ENCODE measurements at places on chromosomes 5 and 9.

- DNase-seq: no peak
These were observed 101.9 kb upstream of the S1PR3 start for GRCh38 chr9:88889386-88889785.

GRCh38 chr5:141903261-141903660, 20.4 kb upstream of the DELE1 start:
- no peak for DNase-seq

DNA sequence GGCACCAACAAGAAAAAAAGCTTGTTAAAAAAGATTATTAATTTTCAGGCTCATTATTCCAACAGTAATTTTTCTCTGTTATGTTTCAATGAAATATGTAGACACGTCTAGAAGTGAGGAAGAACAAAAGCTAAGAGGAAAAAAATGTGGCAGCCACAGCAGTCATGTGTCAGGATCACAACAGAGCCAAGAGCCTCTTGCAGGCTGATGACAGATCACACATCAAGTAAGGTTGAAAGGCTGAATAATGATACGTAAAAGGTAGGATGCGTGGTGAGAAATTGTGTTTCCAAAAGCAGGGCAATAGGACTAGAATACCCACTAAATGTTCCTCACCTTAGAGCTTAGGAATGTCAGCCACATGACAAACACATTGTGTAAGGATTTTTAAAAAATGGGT, 124.8 kb downstream of the HTR1A start:
- DNase-seq: no peak

GRCh38 chr5:135980620-135981019, 25.8 kb upstream of the LECT2 start:
- no peak for DNase-seq

DNA sequence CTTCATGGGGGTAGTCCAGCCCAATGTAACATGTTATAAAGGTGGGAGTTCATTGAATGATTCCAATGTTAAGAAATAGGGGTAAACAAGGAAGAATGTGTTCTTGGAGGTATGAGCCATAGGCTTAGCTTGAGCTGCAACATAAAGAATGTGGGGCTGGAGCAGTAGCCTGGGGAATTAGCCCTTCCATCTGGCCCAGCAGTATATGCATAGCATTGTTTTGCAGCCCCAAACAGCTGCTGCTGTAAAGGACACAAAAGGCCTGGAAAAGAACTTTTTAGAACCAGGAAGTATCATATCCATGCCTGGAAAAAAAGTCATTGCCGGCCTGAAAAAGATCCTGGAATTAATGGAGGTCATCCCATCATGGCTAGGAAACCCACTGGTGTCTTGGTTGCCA, 55.8 kb upstream of the SMARCA2 start:
- no peak for DNase-seq

GRCh38 chr5:16891033-16891432, 45.1 kb downstream of the MYO10 start:
- no peak for DNase-seq

DNA sequence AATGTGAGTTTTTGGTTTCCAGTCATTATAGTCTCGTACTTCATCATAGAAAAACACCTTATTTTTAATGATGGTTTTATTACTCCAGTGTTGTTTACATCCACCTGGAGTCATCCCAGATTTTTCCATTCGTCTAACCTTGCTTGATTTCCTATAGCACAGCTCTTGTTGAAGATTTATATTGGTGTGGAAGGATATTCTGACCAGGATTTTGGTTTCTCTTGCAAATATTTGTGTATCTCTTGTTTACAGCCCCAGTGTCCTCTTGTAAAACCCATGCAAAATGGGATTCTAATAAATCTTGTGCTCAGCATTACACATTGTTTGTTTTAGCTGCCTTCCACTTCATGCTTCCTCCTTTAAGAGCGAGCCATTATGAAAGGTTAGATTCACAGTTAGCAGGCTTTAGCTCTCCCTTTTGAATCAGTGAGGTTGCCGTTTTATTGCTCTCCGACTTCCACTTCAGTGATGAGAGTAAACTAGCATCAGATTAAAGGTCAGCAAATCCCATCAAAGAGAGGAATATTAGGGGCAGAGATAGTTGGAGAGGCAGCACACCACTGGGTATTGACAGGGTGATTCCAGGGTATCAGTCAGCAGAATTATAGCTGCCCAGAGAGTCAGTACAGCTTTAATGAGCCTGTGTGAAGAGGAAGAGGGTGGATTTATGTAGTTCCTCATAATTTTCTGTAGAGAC, 157.1 kb downstream of the PBX3 start:
- DNase-seq: peak; percentile 24

DNA sequence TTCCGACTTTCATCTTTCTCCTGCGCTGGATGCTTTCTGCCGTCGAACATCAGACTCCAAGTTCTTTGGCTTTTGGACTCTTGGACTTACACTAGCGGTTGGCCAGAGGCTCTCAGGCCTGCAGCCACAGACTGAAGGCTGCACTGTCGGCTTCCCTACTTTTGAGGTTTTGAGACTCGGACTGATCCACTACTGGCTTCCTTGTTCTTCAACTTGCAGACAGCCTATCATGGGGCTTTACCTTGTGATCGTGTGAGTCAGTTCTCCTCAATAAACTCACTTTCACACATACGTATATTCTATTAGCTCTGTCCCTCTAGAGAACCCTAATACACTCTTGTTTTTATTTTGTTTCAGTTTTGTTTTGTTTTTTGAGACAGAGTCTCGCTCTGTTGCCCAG, 10.3 kb downstream of the FKBP15 start:
- no peak for DNase-seq

GRCh38 chr9:87543251-87543650, 45.6 kb downstream of the DAPK1 start:
- no peak for DNase-seq
